ENCODE measurements at places on chromosomes 7 and 10.

DNA sequence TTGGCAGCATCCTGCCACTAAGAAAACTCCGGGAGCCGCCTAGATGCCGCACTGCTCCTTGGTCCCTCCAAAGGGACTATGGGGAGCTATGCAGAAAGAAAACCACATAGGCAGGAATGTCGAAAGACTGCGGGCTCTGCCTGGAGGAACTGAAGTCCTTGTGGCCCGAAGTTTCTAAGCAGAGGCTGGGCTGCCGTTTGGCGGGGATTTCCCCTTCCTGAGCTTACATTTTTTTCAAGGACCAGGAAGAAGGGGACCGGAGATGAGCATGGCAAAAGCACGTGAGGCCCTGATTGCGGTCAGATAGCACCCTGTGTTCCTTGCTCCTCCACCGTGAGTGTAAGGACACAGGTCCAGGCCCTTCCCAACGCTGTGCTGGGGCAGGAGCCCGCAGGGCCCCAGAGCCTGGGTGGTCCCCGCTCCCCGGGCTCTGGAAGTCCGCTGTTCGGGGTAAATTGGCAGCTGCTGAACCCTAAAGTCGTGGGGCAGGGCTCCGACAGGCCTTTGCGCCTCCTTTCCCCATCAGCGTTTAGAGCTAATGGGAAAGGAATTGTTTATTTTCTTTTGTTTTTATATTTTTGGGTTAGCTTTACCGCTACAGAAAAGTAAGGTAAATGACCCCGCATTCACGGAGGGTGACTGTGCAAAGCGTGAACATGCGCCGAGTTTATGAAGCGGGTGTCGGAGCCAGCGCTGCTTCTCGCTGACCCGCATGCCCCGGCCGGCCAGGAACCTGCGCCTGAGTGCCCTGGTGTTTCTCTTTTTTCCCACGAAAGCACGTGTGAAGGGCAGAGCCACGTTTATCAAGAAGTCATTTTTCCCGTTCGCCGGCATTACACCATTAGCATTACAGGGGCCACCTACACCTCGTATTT, 356.5 kb upstream of the ZNF32 start:
- no peak for DNase-seq

GRCh38 chr10:130771491-130771946, 540.0 kb downstream of the TCERG1L start:
- no peak for DNase-seq

DNA sequence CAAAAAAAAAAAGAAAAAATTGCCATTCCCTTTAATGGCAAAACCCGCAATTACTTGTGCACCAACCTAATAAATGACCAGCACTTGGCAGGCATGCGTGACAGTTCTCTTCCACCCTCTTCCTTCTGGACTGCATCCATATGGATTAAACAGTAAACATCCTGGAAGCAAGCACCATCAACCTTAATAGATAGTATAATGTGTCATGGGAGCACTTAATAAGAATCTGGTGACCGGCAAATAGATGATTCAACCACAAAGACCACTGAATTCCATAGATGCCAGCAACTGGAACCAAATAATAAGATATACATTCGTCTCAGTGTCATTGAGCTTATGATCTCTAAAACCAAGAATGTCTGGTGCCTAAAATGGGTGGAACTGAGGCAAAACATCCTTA, 610.2 kb downstream of the CALN1 start:
- no peak for DNase-seq

DNA sequence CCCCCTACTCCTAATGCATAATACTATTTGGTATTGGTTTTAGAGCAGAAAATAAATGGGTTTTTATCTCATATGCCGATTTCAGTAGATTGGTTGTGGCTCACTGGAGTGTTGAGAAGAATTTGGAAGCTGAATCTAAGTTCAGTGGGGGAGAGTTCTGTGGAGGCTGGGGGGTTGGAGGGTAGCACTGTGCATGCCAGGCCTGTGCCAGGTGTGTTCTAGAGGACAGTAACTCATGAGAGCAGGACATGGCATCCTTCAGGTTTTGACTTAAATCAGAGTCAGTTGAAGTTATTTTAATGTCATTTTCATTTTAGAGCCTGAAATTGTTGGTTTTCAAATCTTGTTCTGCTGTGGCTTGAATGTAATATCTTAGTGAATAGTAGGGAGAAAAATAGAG, 79.5 kb downstream of the EEPD1 start:
- DNase-seq: no peak

DNA sequence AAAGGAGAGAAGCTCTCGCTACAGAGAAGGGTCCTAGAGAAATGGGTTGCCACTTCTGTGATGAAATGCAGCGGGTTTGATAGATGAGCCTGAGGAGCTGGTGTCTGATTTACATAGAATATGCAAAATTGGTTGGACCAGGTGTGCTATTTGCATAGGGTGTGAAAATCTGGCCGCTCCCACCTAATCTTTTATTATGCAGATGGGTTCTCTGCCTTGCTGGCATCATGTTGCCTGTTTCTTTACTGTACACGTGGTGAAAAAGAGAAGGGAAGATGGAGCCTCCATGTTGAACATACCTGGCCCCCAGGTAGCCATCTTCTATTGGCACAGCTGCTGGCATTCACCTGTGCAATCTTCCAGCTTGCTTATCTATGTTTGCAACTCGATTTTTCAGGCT, 212.2 kb downstream of the ANKRD7 start:
- DNase-seq: no peak

DNA sequence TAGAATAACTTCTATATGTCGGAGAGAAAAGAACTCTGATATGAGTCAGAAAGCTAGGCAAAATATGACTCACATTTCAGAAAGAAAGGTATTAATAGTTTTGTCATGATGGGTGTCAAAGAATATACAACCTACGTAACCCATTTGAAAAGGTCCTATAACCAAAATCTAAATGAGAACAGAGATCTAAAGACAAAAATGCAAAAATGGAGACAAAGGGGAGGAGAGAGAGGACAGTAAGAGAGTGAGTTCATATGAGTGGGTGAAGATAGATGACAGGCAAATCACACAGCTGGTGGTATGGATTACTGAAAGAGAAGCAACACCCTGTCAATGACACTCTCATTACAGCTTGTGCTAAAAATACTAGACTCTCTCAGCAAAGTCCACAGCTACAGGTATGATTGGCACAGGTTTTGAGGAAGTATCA, 25.6 kb downstream of the ANKMY2 start:
- DNase-seq: no peak

DNA sequence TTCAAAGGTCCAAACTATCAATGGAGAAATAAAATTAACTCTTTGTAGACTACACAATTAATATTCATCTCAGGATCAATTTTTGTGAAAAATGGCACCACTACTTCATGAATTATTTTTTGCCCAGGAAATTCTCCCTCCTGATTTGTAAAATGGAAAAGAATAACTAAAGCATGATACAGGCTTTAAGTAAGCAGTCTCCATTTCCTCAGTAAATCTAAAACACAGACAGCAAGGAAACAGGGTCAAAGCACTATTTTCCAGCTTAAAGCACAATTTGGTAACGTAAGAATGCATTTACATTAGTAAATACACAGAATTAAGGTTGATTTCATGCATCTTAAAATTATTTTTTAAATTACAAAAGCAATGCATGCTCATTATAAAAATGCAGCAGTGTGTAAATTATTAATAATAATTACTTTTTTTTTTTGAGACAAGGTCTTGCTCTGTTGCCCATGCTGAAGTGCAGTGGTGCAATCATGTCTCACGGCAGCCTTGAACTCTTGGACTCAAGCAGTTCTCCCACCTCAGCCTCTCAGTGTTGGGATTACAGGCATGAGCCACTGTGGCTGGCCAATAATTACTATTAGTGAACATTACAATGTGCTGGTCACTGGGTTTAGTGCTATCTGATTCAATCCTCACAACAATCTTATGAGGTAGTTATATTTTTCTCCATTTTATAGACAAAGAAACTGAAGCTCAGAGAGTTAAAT, 26.1 kb upstream of the VCL start:
- no peak for DNase-seq

GRCh38 chr7:148838905-148839304, 45.2 kb downstream of the EZH2 start:
- DNase-seq: no peak

GRCh38 chr7:94183289-94183749, 179.2 kb upstream of the BET1 start:
- peak; percentile 94 for DNase-seq

DNA sequence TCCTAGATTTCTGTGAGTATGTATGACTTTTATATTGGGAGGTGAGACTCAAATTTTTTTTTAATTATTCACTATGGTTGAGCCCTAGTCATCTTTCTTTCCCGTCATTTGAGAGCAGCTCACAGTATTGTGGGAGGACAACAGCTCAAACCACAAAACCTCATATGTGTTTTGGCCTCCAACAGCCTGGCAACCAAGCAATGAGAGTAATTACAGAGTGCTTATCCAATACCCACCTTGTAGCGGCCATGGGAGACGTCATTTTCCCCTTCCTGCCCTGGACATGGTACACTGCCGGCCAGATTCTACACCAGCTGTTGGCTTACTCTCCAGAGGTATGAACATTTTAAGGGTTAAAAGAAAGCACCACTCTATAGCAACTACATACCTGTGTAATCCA, 49.1 kb downstream of the DOCK4 start:
- peak; percentile 63 for DNase-seq

- DNase-seq: no peak
Observed at GRCh38 chr10:92747600-92747999, 57.8 kb downstream of the HHEX start.

GRCh38 chr7:108007261-108007660, 4.3 kb upstream of the LAMB1 start:
- no peak for DNase-seq

DNA sequence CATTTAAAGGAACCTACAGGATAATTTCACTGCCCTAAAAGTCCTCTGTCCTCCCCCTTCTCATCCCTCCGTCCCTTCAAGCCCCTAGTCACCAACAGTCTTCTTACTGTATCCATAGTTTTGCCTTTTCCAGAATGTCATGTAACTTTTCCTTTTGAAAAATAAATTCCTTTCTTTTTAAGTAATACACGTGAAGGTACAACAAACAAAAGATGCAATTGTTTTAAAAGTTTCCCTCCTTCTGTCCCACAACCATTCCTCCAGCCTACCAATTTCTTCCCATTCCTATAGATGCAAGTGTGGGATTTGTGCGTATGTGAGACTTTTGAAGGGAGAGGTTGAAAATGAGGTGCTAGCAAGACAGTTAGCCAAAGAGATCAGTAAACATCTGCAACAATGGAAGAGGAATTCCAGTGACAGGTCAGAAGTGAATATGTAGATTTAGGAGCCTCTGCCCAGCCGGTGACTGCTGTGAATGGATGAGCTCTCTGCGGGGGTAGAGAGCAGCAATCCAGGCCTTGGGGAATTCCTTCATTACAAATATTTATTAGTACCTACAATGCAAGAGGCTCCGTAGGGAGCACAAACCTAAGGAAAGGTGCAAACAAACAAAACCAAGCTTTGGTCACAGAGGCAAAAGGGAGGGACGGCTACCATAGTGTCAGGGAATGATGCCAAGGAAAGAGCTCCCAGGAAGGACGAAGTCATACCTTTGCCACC, 243.6 kb downstream of the SKIDA1 start:
- DNase-seq: no peak

DNA sequence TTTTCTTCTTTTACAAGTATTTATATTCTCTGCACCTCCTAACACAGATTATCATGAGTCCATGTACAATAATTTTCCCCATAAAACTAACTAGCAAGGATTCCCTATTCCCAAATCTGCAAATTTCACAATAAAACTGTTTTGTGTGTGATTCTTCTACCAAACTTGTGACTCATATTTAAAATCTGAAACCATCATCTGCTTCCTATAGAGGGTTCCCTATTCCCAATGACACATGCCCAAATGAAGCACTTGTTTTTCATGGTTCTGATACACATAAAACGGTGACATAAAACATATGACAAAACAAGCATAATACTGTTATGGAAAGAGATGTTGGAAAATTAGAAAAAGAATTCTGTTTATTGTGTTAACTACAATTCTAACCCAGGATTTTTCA, 657.6 kb downstream of the PARD3 start:
- DNase-seq: no peak

DNA sequence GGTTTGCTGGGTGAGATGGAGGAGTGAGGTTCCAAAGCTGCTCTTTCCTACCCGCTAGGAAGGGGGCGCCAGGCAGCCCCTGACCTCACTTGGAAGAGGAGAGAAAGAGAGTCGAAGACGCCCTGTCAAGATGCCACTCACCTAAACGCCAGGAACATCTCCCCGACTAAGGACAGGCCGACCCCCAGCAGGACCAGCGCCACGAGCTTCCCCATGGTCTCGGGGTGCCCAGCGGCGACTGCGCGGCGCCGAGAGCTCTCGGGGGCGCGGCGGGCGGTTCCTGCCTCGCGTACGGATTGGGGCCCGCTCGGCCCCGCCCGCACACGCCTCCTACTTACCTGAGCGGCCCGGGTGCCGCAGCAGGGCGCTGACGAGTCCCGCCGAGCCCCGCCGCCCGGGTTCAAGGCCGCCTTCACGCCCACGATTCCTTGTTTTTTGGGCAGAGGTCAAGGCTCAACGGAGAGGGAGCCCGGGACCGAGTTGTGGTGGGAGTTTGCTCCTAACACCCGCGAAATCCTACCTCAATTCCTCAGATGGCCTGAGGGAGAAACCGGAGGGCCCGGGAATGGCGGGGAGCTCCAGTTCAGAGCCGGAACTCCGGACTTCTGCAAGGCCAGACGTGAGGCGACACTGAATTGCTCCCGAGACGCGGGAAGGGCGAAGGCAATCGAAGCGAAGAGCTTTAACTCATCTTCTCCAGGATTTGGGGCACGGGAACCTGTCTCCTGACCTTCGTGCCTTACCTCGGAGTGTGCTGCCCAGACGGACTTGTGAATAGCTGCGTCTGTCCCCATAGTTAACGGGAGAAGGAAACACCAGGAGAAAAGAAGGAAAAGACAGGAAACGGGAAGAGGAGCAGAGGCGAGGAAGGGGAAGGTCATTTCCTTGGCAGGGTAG, at the start of gene PON3:
TSS of gene PON3 (minus strand) at position 240 of the 897 bp plus-strand sequence. CDS start at position 215, 25 bp downstream.
- DNase-seq: no peak

DNA sequence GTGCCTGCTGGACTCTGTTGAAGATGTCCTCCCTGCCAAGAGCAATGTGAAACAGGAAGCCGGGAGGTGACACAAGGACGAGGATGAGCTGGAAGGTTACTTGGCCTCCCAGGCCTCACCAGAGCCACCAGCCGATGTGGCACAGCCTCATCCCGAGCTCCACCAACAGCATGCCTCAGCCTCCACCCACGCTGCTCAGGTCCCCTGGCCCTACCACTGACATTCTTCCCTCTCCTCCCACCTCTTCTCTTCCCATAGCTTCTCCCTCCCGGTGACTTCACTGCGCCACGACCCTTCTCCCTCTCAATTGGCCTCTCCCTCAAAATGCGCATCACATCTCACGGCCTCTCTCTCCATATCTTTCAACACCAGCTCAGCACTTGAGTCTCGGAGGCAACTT, 249.9 kb downstream of the SKAP2 start:
- DNase-seq: no peak

DNA sequence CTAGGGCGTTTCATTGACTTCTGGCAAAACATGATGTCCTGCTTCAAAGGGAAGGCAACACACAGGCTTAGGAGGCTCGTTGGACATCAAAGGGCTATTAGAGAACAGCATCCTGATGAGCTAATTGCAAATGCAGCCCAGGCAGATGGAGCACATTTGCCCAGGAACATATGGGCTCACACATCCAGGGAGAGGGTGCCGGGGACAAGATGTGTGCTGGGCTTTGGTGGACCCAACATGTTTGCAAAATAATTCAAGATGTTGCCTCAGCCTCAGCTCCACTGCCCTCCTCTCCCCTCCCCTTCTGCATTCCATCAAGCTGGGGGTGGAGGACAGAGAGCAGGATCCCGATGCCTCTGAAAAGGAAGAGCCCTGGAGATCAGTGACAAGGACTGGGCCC, 217.1 kb upstream of the ZMIZ1 start:
- no peak for DNase-seq

- no peak for DNase-seq
Observed at GRCh38 chr7:2646680-2647571, 15.1 kb downstream of the TTYH3 start.

- no peak for DNase-seq
Observed at GRCh38 chr7:73652541-73652949, 15.1 kb upstream of the VPS37D start.

Data from HS-5 (cell line).